ENCODE measurements at places on chromosomes 2 and 18.

DNA sequence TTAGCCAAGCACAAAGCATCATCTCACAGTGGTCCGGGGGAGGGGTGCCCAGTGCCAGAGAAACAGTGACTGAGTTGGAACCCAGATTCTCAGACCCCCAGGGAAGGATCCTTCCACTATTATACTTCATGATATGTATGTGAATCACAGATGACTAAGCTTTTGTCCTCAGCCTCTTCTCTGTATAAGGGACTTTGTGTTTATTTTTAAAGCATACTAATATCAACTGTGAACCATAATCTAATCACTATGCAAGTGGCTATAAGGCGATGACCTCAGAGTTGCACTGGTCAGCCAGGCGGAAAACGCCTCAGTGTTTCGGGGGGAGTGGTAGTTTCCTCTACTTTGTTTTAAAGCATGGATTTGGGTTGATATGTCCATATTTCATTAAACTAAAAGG, 160.4 kb upstream of the TMEM200C start:
- DNase-seq: no peak

DNA sequence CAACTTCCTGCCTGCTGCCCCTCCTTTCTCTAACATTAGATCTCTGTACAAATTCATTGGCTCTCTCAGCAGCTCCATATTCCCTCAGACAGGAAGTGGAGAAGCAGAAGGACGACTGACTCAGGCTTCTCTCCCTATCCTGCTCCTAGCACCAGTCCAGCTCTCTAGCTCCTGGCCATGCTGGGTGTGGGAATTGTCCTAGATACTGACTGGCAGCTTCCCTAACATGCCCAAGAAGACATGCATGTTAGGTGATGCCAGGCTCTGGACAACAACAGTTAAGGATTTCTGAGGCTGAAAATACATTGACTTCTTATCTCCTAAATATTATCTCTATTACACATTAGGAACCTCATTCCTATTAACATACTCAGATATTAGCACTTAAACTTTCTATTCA, 292.9 kb downstream of the IKZF2 start:
- no peak for DNase-seq

DNA sequence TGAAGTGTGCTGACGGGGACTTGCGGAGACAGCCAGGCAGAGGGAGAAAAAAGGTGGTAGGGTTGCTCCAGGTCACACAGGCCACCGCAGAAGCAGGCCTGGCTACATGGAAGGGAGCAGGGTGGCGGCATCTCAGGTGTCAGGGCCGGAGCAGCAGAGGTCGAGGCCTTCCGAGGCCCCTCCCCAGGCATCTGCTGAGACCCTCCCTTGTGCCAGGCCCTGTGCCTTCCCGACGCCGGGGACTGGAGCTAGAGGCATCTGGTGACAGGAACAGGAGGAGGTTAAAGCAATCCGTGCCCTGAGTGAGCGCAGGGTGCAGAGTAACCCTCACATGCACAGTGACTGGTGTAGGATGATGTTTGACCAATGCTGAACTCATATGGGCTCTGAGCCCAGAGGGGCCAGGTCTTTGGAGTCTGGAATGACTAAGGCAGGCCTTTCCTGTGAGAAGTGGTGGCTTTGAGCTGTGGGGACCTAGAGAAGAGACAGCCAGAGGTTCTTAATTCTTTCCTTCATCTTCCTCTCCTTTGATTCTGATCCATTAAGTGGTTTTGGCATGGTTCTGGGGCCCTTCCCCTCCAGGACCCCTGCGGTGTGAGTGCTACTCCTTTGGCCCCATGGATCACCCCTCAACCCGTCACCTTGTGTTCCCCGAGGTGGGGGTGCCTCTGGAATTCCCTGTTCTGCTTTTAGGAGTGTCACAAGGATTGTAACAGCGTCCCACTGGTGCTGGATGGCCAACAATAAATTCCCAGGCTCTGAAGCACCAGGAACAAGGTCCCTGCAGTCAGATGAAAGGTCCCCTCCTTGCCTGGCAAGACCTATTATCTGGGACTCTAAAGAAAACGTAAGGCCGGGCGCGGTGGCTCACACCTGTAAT, 72.1 kb downstream of the KLHL29 start:
- DNase-seq: no peak

DNA sequence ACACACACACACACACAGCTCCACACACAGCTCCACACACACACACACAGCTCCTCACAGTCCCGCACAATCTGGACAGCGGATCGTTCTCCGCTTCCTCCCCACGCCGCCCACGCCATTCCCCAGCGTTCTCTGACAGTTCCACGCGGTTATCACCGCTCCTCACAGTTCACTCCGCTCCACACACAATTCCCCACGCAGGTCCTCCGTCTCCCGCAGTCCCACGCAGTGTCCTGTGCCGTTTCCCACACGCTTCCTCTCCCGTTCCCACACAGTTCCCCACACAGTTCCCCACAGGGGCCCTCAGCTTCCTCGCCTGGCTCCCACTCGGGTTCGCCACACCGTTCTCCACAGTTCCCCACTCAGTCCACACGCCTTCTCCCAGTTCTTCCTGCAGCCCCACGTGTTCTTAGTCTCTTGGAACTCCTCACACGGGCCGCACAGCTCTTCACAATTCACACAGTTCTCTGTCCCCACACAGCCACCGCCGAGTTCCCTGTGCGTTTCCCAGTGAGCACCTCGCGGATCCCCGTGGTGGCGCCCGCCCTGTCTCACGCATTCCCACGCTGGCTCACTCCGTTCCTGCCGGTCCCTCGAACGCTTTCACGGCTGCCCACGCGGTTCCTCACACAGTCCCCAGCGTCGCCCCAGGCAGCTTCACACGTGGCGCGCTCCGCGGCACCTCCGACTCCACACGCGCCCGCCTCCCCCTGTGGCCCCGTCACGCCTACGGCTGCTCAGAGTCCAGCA, 38.4 kb downstream of the KIF1A start:
- DNase-seq: no peak

DNA sequence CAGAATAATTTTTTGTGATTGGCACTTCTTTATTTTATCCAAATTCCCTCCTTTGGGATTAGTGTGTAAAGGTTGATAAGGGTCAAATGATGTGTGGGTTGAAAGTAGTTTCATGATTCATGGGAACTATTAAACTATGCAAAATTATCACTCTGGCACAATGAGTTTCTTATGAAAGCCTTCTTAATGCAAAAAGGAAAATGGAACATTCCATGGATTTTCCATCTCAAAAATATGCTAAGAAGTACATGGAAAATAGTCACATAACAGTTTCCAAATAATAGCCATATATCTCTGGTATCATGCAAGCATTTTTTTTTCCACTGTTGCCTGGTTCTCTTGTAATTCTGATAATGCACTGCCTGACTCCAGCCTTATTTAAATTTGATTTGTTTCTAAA, 639.7 kb downstream of the NR4A2 start:
- DNase-seq: no peak

DNA sequence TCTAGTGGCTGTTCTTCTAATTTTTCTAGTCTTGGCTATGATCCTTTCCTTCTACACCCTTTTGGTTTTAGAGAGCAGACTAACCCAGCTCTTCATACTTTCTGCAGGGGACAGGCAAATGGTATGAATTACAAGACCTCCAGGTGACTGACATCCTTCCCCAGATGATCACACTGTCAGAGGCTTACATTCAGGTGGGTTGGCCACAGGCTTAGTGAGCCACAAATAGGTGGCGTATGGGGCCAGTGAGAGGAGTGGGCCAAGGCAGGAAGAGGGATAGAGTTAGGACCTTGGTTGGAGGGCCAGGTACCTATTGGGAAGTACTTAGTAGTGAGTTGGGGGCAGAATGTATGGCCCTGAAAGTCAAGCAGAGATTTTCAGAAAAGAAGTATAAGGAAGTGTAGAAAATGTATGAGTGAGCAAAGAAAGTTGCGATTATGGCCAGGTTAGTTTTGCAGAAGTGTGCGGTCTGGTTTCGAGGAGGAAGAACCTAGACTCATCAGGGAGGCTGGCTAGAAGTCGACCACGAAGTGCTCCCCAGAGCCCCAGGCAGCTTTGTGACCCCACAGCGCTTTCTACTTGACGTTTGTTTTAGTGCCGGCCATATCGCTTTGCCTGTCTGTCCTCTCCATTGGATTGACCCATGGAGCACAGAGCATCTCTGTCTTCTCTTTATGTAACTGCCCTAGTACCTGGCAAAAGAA, 20.0 kb downstream of the SFTPB start:
- no peak for DNase-seq

GRCh38 chr2:227871375-227871791, at the start of gene DAW1:
DAW1 (plus strand) TSS chr2:227871631; CDS start chr2:227871690, 59 bp downstream.
- DNase-seq: no peak

DNA sequence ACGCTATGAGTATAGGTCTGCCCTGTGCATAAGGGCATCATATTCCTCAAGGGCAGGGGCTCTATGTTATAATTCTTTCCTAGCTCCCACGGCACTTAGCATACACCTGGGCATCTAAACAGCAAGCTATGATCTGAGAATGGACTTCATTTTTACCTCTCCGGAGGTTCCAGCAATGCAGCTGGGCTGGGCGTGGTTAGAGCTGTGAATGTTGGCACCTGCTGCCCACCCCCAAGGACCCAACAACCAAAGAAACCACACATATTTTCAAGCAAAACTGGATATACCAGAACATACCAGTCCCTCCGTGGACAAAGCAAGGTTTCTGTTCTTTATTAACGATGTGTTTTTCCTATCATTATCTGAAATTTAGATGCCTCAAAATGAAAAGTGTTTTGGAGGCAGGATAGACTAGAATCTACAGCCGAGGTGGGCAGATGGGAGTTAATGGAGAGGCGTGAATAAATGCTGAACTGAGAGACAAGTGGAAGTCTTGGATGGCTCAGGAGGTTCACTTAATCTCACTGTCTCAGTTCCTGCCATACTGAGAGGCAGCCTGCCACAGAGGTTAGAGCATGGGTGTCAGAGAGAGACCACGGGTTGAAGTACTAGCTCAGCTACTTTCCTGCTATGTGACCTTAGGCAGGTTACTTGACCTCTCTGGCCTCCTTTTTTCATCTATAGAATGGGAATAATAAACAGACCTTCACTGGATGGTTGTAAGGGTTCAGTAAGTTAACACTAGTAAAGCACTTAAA, 186.6 kb upstream of the SMAD2 start:
- no peak for DNase-seq

- DNase-seq: no peak
Observed at GRCh38 chr2:16252251-16252650, 311.9 kb downstream of the MYCN start.

- no peak for DNase-seq
Observed at GRCh38 chr18:3330622-3331021, 68.7 kb downstream of the MYL12B start.

DNA sequence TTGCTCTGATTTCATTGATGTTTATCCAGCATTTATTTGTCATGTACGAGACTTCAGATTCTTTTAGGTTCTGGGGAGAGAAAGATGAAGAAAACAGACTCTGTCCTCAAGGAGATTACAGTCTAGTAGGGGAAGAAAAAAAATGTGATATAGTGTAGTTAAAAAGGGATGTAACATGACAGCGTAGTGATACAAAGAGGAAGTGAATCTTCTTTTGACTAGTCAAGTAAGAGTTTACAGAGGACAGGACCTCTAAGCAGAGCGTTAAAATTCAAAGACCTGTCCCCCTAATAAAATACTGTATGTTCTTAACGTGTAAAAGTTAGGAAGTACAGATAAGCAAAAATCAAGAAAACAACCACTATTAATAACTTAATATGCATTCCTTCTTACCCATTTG, 47.7 kb downstream of the NCOA1 start:
- DNase-seq: no peak

GRCh38 chr18:9081940-9082339, 20.6 kb upstream of the NDUFV2 start:
- DNase-seq: no peak

GRCh38 chr2:42086500-42086953, 38.7 kb downstream of the PKDCC start:
- peak; percentile 38 for DNase-seq

GRCh38 chr2:203469546-203469945, 65.6 kb downstream of the RAPH1 start:
- no peak for DNase-seq

DNA sequence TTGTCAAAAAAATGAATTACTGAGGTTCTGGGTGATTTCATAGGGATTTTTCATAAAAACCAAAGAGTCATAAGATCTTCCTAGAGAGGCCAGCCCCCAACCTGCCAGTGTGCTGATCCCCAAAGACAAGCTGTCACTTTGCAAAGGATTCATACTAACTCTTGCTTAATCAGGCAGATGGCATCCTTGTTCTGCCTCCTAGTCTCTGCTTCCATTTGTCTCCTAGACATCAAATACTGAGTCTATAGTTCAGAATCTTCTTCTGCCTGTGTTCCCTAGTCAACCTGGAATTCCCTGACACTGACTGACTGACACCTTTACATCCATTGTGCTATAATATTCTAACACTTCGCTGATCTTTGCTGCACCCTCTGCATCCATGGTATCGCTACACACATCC, 84.9 kb downstream of the SLC8A1 start:
- no peak for DNase-seq

- no peak for DNase-seq
Observed at GRCh38 chr18:79868168-79868784, 70.5 kb downstream of the KCNG2 start.

DNA sequence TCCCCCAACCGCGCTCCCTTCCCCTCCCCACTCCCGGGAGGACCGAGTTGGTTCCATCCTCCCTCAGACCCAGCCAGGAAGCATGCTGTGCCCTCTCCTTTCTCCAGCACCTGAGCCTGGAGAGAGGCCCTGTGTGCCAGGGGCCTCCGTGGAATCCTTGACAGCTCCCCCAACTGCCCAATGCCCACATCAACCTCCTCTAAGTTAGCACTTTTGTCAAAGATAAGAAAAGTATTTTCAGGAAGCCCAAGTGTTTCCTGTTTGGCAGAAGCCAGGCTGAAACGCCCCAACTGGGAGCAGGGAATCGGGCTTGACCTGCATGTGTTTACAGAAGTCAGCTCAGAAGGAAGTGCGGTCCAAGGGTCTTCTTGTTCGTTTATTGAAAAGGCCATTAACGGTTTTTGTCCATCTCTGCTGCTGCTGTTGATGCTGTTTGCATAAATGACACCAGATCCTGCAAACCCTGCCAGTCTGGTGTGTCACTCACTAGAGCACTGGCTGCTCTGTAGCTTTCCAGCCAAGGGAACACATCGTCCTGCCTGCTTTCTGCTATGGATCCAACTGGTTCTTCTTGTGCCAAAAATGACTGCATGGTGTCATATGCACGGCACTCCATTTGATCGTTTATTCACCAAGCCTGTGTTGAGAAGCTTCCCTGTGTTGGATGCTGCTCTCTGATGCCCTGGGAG, 35.4 kb upstream of the COL6A3 start:
- DNase-seq: no peak

DNA sequence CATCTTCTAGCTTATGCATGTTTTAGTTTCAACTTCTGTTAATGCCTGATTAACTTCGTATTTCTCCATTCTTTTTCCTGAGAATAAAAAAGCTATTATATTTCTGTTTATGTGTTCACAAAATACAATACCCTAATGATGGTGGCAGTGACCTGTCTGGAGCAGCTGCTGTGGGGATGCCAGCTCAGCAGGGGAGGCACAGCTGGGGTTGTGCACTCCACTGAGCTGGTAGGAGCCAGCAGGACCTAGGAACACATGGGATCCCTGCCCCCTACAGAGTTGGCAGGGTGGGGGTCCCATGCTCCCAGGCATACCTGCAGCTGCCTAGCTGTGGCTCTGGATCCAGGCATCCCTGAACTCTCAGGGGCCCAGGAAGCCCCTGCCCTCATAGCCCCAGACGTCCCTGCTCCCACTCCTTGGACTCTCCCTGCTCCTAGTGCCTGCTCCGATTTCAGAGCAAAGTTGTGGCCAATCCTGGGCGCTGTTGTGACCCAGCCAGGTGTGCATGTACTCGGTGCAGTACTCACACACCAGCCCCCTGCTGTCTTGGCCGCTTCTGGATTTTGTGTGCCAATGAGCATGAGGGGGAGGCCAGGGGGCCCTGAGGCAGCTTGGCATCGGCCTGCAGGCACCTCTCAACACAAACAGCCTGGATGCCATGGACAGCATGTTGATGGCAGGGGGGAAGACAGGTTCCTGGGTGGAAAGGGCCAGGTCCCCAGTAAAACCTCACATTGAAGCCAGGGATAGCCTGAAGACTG, 546.0 kb downstream of the ZNF804A start:
- DNase-seq: no peak
